ENCODE measurements at places on chromosomes 11 and 22.

DNA sequence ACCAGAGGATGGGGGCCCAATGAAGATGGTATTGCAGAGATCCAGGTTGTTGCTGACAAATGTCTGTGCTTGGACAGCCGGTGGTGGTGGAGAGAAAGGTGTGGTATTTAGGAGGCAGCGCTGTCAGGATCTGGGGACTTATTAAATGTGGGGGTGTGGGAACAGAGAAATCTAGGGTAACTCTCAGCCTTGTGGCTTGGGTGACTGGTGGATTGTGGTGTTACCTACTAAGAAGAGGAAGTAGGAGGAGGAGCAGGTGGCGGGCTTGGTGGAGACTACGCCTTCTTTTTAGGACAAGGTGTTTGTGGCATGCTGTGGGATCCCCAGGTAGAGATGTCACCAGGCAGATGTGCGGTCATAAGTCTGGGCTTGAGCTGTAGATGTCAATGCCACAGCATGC lies 144.0 kb downstream of the GRIK4 start:
- no peak for DNase-seq

- no peak for DNase-seq
Measured at GRCh38 chr11:101476191-101476590, 107.6 kb downstream of the TRPC6 start.

DNA sequence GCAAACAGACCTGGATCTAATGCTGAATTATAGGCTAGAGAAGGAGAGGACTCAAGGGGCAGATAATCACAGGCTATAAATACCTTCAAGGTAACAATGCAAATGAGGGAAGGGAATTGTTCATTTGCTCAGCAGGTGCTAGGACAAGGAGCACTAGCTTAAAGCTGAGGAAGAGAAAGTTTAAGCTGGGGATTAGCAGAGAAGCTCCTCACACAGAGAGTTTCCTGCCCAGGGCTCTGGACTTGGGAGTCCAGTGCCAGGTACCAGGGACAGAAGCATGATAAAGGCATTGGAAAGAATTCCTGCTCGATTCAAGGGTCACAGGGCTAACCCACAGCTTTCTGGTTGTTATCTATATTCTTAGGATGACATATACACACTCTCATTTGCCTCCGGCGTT lies 509.9 kb downstream of the NTM start:
- no peak for DNase-seq

GRCh38 chr11:9803685-9804418 lies 140.0 kb downstream of the SWAP70 start:
- DNase-seq = no peak

DNA sequence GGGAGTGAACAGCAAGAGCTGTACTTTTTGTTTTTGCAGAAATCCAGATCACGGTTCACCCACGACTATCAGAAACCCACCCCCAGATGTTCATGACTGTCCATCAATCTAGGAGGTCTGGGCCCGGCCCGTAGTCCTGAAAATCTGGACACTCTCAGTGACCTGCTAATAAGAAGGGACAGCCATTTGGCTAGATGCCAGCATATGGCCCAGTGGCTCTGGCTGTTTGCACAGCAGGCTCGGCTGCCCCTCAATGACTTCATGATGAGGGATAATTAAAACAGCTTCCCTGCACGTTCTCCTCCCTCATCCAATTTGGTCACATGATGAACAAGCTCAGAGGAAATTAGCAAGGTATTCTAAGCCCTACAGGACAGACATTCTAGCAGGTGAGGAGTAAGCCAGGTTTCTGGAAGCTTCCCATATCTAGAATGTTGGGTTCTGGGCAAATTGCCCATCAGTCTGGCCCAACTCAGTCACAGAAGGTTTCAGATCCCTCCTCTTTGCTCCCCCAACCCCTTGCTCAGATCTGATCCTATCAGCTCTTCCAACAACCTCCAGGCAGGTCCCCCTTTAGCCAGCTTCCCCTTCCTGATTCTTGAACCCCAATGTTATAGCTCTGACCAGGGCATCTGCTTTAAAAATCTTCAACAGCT lies 397.3 kb downstream of the SHANK2 start:
- no peak for DNase-seq

DNA sequence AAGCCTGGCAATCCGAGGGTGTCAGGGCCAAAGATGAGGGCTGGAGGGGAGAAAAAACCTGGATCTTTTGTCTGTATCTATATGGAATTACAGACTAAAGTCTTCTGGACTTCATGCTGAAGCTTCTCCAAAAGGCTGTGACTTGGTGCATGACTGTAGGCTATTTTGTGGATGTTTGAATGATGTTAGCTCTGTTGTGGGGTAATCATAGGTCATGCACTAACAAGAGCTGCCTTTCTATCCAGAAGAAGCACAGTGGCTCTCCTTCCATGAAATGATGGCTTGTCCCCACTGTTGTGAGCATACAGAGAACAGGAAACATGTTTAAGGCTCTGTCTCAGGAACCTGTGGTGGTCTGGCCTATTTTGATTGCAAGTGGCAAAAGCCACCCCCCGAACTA lies 263.3 kb upstream of the PLET1 start:
- no peak for DNase-seq

- no peak for DNase-seq
Measured at GRCh38 chr11:123139206-123139605, 55.8 kb downstream of the CLMP start.

DNA sequence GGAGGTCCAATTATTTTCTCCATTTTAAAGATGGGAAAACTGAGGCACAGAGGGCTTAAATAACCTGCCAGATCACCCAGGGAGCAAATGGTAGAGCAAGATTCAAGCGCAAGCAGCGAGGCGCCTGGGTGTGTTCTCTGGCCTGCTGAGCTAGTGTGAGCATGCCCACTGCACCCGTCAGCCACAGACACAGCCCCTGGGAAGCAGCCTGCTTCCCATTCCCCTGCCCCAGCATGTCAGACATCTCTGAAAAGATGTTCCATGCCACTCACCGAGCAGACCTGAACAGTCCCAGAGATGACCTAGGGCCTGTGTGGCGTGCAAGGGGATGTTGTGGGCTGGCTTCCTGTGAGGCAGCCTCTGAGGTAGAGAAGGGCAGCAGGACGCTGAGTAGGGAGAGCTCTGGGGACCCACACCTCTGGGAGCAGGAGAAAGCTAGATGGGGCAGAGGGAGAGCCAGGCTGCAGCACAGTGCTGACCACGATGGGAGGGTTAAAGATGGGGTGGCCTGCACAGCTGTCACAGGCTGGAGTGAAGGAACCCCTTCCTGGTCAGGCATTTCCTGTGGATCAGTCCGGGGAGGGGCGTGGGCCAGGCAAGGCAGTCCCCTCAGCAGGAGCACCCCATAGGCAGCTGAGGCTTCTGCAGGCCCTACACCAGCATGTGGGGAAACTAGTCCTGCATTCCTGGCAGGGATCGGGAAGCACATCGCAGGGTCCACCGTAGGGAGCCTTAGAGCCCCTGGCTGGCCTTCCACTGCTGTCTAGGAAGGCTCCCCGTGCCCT lies 101.4 kb downstream of the GALNT18 start:
- DNase-seq = no peak

DNA sequence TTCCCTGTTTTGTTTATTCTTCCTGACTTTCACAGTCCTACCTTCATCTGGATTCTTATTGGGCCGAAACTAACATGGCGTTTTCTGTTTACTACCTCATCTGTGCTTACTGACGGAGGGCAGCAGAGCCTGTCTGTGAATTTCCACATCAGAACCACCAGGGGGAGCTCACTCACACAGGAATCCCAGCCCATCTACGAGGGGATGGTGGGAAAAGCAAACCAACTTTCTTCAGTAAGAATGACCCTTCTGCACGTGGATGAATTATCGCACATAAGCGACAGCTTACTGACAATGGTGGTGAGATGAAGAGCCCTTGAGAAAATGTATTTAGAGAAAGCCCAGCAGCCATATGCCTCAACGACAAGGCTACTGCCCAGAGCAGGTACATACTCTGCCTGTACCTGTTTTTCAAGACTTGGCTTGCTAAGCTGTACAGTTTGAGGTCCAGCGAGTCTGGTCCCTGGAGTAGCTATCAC lies 42.5 kb downstream of the LARGE2 start:
- DNase-seq = peak; percentile 43

GRCh38 chr22:17844150-17844549 lies 69.9 kb upstream of the BID start:
- no peak for DNase-seq

DNA sequence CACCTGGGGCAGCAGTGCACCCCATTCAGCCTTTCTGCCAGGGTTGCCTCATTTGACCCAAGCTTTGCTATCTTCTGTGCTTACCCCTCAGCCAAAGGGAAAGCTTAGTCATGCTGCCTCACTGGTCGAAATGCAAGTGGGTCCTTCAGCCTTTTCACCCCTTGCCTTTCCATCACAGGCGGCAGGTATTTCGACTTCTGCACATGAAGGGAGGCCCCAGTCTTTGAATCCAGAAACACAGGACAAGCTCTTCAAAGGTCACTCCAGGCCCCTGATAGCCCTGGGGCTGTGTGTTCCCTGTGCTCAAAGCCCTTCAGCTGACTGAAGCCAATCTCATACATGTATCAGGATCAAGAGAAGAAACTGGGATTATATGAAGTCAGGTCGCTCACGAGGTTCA lies 129.7 kb downstream of the SNX19 start:
- no peak for DNase-seq

- no peak for DNase-seq
Measured at GRCh38 chr11:68314203-68315170, 2.1 kb downstream of the LRP5 start.

- DNase-seq = no peak
Measured at GRCh38 chr22:38869663-38870062, 2.4 kb downstream of the CBX6 start.

Data from stimulated activated CD4-positive, alpha-beta T cell treated with anti-CD3 and anti-CD28 coated beads, Interleukin-2, amount 100 ng/mL, for 24 hours (primary cell).